MV-4-11 (cell line): ENCODE measurements at places on chromosomes 11 and 22.
A peak's percentile ranks its signal among the peaks of the same experiment; 100 is the strongest.

GRCh38 chr11:15073361-15074205 lies at the start of gene CALCB:
Gene CALCB, plus strand, starts transcription at chr11:15073593. Its CDS starts 1,126 bp downstream, at chr11:15074719.
- no peak for DNase-seq

DNA sequence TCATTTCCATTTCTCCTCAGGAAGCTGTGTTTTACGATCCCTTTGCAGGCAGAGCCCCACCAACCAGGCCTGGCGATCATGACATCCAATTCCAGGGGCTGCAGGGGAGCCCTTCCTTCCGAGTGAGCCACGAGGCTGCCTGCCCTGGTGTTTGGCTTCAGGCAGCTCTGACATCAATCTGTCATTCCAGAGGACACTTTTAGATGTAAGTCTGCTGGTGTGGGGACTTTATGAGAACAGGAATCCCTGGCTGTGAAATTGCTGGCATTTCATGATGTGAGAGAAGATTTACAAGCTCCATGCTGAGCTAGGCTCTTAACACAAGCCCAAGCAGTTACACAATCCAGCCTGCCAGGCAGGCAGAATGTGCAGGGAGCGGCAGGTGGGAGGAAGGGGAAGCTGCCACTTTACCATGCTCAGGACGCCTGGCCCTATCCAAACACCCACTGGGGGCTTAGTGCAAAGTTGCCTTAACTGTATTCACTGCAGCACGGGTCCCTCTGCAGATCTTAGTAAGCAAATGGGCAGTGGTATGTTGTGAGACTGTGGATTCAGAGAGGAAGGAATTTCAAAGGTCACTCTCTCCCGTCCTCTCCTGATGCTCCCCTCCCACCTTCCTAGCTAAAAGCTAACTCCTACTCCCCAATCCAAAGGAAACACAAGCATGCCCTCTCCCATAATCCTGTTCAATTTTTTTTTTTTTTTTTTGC lies 43.4 kb upstream of the MICAL2 start:
- peak; percentile 84 for DNase-seq

GRCh38 chr11:69978841-69979614 lies 99.1 kb upstream of the ANO1 start:
- DNase-seq, result no peak

DNA sequence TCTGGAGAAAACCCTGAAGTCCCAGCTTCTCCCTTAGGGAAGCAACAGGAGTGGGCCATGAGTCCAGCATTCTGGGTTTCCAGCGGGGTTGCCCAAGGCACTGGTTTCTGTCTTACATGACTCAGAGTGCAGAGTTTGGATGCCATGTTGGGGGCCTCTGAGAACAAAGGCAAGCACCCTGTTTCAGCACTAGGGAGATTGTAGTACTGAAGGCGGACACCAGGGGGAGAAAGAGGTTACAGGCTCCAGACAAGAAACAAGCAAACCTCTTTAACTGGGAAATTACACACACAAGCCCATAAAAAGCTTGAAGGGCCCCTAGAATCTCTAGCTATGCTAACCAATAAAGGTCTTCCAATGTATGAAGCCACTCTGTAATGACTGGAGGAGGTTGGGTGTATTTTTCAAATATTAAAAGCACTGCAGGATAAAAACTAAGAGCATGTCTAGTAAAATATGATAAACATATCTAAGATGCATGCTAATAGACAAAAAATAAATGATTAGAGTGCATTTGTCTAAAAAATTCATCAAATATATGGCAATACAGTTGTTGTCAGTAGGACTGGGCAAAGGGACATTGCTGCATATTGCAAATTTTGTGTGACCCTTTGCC lies 7.1 kb downstream of the MS4A6E start:
- DNase-seq, result peak; percentile 72

- DNase-seq, result no peak
These were observed 820.4 kb upstream of the CCDC90B start for GRCh38 chr11:84106541-84106940.

DNA sequence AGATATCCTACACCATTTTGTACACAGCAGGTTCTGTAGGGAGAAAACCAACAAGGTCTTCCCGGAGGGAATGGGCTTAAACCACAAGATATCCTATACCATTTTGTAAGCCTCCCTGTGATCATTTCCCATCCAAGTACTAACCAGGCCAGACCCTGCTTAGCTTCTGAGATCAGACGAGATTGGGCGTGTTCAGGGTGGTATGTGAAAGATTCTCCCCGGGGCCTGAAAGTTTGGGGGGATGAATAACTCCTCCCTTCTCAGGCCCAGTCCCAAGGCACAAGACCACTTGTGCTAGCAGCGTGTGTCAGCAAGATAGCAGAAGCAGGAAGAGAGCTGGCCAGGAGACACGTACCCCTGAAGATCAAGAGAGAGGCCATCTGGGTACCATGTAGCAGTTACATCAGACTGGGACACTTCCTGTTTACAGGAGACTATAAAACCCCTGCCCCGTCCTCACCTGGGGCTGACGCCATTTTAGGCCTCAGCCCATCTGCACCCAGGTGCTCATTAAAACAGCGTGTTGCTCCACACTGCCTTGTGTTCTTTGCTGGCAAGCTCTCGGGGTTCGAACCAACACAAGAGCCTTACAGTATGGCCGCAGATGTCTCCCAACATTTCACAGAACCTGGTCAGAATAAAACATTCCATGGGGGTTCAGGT lies 17.3 kb downstream of the MIF start:
- no peak for DNase-seq

DNA sequence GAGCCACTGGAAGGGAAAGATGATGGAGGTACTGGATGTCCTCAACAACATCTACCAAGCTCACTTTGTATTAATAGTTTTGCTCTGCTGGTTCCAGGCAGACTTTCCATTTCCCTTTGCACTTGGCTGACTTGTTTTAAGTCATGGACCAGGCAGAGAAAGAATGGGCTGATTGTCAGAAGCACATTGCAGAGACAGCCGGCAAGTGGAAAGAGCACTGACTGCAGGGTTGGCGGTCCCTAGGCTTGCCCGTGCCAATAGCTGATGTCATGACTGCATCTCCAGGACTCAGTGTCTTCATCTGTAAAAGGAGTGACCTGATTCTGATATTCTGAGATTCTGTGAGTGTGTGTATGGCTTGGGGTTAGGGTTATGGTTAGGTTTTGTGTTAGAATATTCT lies 20.9 kb upstream of the NNMT start:
- no peak for DNase-seq

GRCh38 chr11:79026803-79027445 lies 413.9 kb downstream of the TENM4 start:
- peak; percentile 81 for DNase-seq

DNA sequence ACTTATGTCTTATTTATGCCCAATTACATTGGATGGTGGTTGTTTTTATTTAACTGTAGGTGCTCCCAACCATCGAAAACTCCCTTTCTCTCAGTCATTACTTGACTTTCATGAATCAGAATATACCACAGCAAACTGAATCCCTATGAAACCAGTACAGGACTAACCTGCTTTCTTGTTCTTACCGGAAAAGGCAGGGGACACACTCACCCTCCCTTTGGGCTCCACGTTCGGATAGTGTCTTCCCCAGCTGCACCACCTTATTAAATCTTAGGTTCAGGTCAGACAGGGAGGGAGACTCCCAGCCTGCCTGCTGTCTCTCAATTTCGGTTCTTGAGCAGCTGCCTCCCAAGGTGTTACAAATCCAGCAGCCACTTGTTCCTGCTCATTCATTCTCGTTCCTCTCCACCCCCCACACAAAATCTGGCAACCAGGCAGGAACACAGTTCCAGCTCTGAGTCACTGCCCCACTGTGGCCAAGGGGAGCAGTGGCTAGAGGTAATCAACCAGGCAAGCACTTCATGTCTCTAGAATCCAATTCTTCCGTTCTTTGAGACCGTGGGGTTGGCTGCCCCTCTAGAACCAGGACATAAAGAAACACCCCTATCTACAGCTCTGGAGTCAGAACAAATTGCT lies 133.0 kb downstream of the PLEKHA7 start:
- no peak for DNase-seq

- no peak for DNase-seq
These were observed 15.0 kb downstream of the USH1C start for GRCh38 chr11:17528906-17529843.

DNA sequence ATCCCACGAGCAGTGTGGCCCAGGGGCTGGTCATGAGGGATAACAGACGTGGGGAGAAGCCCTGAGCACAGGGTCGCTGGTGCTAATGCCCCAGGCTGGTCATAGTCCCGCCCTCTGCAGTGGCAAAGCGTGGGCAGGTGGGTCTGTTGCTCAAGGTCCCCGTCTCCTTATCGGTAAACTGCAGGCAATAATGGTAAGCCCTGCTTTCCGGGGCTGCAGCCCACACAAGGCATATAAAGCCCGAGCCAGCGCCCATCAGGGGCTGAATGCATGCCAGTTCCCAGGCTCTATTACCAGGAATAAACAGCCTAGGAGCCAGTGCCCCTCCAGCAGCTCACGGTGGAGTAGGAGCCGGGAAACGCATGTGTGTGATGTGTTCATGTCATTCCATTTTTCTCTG lies 261.0 kb downstream of the BRD1 start:
- DNase-seq, result no peak

DNA sequence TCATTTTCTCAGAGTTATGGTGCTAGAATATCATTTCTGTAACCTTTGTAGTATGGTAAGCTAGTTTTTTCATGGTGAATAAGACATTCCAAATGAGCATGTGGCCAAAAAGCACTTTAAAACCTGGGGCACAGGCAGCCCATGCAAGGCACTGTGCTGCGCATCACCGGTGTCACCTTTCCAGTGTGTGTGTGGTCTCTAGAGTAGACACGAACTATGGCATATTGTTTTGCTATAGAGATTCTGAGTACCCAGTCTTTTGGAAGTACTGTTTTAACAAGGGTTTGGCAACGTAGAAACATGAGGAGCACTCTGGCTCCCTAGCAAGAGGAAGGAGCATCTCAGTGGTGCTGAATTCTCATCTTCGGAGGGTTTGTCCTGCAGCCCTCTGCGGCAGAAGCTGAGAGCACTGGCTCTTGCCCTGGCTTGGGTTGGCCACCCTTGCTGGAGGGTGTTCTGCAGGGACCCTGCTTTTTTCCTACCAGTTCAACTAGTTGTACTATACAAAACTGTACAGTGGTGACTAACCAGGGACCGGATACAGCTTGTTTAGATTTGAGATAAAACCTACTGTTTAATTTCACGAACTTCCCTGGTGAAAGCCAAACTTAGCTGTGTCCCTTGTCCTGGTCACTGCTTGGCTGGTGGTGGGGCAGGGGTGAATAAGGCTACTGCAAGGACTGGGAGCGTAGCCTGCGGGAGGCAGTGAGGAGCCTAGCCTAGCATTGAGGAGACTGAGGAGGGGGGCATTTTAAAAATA lies 135.7 kb downstream of the ATXN10 start:
- no peak for DNase-seq

- DNase-seq, result no peak
These were observed 350.8 kb downstream of the TBC1D22A start for GRCh38 chr22:47112994-47113852.

DNA sequence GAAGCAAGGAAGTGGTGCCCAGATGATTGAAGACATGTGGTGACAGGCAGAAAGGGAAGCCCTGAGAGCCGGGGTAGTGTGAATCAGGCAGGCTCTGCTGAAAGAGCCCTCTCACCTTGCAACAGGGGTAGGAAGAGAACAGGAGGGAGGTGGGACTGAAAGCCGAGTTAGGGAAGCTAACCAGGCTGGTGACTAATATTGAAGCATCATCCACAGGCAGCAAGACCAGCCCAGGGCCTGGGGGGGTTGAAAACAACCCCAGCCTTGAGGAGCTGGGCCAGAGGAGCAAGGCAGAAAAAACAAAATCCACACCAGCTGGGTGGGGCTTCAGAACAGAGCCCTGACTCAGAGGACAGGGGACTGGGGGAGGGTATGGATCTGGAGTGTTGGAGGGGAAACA lies 35.0 kb upstream of the CRTAM start:
- DNase-seq, result no peak

DNA sequence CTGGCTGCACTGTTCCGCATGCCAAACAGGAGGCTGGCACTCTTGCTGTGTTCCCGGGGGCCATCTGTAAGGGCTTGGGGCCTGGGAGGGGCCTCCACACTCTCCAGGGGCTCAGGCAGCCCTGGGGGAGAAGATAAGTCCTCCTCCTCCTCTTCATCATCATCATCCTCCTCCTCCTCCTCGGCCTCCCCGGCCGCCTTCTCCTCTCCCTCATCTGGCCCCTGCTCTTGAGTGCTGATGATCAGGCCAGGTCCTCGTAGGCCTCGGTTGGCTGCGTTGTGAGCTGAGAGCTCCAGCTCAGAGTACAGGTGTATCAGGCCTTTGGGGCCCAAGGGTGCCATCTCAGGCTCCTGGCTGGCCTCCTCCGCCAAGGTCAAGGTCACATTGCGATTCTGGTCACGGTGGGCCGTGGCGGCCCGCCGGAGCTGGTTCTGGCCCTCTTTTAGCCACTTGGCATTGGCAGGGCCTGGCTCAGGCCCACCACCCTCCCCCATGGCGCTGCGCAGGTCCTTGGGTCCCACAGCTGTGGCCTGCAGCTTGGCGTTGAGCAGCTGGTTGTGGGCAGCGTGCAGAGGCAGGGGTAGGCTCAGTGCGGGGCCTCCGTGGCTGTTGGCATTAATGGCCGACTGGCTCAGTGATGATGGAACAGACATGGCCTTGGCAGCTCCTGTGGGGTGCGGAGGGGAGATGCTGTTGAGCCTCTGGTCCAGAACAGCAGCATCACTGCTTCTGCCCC lies 8.0 kb downstream of the APBB1 start:
- no peak for DNase-seq

GRCh38 chr11:32439501-32440210 lies 4.3 kb upstream of the WT1 start:
- no peak for DNase-seq

GRCh38 chr11:8192016-8192895 lies 23.4 kb upstream of the RIC3 start:
- peak; percentile 41 for DNase-seq

DNA sequence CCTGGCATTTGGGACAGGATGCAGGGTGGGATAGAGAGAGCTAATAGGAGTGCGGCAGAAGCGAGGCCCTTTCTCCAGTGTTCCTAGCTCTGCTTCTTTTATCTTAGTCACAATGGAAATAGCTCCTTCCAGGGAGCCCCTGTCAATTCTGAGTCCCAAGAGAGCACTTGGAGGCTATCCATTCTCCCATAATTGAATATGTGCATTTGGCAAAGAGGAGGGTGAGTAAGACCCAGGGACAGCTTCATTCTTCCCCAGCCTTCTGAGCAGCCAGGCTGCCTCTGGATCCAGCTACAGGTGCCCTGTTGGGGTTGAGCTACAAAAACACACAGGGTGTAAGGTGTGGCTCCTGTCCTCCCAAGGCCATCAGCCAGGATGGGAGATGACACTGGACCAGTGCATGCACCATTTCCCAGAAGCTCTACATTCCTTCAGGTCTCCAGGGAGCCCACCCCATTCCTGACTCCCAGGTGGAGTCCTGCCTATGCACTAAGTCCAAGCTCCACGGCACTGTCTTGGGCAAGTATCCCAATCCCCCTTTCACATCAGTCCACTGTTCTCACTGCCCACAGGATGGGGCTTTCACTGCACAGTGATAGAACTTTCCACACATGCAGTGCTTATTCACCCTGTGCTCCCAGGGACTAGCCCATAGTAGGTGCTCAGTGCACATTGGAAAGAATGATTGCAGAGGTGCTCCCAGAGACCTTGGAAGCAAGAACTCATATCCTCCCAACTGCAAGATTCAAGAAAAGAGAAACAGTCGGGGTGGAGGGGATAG lies 6.2 kb downstream of the MS4A10 start:
- DNase-seq, result no peak

- no peak for DNase-seq
These were observed 1312.9 kb downstream of the FAM181B start for GRCh38 chr11:81420668-81421250.

- DNase-seq, result no peak
These were observed 714.7 kb upstream of the TENM4 start for GRCh38 chr11:80155412-80156017.
